HuH-7 (cell line): ENCODE measurements at places on chromosomes 2 and 18.

DNA sequence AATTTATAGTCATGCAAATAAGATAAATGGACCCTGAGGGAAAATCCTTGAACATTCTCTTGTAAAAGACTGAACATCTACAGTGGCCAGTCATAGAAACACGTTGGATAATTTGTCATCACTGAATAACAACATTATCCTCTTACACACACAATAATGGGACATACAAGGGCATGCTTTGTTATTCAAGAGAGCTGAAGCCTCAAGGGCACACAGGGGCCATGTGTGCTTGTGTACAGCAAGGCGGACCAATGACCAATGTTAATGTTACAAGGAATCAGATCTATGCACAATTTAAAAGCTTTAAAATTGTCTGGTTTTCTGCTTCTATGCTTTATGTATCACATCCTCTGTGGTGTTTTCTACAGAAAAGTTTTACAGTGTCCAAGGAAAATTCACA, 23.7 kb downstream of the COL6A3 start:
- no peak for DNase-seq

GRCh38 chr18:80088036-80088435, 21.0 kb upstream of the ADNP2 start:
- no peak for DNase-seq

DNA sequence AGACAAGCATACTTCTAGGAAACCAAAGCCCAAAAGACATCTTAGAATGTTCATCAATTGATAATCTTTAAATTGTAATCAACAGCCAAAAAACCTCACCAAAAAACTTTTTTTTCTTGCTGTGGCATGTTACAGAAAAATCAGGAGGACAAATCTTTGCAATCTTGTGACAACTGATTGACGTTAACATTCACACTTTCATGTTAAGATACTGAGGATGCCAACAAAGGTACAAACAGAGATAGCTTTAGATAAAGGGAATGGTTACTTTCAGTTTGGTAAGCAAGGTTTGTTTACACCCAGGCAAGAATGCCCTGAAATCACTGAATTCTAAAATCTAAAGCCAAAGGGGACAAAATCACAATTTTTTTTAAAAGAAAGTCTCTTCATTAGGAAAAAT, 92.4 kb downstream of the ZAP70 start:
- DNase-seq = no peak

GRCh38 chr2:168935810-168936581, 34.9 kb downstream of the G6PC2 start:
- DNase-seq = no peak

DNA sequence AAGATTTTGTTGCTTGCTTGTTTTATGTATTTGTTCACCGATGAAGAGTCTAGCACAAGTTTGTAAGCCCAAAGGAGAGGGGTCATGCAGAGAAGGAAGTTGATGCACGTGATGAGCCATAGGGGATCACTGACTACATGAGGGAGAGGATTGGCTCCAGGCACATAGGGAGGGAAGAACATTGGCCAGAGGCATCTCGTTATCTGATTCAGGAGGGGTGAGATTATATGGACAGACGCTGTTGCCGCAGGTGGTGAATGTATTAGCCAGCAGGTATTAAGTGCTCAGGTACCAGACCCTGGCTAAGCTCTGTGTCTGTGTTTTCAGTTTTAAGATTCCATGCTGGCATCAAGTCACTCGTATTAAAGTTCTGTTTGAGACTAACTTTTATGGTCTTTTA, 91.8 kb upstream of the CHST9 start:
- DNase-seq = no peak

DNA sequence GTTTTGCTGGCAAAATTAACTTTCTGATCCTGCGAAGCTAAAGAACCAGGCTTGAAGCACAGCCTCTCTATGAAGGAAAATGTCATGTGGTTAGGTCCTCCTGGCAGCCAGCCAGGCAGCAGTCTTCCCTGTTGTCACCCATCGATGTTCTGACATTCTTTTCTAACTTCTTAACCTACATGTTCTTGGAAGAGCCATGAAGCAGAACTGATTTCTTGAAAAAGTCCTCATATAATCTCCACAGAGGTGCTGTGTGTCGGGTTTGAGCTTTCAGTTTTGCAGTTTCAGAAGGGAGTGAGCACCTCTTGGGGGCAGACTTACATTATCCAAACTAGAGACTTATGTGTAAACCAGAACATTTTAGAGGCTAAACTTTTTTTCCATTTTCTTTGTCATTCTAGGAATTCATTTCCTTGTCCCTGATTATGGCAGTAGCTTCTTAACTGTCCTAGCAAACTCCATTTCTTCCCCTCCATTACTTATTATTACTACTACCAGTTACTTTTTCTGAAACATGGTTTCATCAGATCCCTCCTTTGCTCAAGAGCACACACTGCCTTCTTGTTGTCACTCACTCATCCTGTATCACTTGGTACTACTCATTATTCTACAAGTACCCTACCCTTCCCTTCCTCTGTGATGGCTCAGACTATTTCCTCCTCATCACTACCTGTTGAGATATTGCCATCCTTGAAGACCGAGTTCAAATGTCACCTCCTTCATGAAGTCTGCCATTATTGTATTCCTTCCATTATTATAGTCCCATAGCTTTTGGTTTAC, 31.1 kb downstream of the DOK1 start:
- no peak for DNase-seq

- no peak for DNase-seq
These were observed 21.6 kb downstream of the EPAS1 start for GRCh38 chr2:46318579-46319460.

DNA sequence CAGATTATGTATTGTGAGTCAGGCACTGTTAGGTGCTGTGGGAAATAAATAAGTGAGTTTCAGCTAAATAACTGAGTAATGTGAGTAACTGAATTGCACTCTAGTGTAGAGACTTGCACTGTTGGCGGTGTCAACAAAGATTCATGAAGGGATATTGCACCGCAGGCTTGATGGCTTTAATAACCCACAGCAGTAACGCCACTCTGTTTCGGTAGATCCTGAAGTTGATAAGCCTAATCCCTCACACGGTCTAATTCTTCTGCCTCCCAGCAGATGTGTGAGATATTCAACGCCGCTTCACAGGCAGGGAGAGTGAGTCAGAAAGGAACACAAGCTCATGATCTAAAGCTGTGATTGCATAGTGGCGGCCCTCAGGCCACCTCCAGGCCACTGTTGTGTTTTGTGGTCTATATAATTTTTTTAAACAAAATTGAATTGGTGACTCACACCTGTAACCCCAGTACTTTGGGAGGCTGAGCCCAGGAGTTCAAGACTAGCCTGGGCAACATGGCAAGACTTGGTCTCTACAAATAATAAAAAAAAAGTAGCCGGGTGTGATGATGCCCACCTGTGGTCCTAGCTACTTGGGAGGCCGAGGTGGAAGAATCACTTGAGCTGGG, 94.3 kb downstream of the LIPG start:
- no peak for DNase-seq

- DNase-seq = no peak
These were observed 33.2 kb downstream of the ANKRD29 start for GRCh38 chr18:23629444-23629946.

GRCh38 chr18:34222307-34223163, 2.2 kb downstream of the NOL4 start:
- no peak for DNase-seq

- DNase-seq = no peak
These were observed 82.4 kb downstream of the EXOC6B start for GRCh38 chr2:72743481-72743880.

GRCh38 chr2:222969491-222969890, 82.5 kb upstream of the KCNE4 start:
- no peak for DNase-seq

DNA sequence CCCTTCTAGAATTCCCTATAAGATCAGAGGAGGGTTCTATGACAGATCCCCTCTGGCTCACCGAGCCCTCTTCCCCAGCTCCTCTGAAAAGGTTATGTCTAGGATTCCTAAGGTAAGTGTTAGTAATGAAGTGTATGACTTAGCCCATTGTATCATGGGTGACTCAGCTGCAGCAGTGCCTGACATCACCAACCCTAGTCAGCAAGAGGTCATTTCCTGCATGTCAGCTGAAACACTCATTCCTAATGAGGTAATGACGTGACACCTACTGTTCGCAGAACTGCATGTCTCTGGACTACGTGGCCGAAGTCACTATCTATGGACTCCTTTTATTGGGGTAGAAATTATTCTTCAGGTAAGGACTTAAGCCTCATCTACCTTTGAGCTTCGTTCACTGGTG, 196.1 kb upstream of the MYT1L start:
- DNase-seq = no peak

DNA sequence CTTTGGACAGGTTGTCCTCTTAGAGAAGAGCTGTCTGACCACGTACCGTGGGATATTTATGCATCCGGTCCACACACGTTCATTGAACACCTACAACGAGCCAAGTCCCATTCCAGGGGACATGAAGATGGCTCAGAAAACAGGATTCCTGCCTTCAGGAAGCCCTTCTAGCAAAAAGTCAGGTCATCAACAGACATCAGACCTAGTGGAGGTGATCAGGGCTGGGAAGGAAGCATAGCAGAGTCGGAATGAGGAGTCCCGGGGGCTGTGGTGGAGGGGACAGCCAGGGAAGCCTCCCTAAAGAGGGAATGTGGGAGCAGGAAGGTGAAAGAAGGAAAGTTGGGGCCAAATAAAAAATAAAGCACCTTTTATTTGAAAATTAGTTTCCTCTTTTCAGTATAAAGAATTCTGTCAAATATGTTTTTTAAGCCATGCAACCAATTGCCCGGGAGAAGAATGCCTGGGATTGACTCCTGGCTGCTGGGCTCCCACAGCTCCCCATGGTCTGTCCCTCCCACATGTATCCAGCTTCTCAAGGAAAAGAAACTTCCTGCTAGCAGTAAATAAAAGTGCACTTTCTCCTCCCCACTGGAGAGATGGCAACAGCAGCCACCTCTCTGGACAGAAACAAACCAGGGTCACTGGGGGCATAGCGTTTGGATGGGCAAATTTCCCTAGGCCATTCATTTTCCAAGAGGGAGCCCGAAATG, 144.8 kb downstream of the SMAD7 start:
- no peak for DNase-seq

DNA sequence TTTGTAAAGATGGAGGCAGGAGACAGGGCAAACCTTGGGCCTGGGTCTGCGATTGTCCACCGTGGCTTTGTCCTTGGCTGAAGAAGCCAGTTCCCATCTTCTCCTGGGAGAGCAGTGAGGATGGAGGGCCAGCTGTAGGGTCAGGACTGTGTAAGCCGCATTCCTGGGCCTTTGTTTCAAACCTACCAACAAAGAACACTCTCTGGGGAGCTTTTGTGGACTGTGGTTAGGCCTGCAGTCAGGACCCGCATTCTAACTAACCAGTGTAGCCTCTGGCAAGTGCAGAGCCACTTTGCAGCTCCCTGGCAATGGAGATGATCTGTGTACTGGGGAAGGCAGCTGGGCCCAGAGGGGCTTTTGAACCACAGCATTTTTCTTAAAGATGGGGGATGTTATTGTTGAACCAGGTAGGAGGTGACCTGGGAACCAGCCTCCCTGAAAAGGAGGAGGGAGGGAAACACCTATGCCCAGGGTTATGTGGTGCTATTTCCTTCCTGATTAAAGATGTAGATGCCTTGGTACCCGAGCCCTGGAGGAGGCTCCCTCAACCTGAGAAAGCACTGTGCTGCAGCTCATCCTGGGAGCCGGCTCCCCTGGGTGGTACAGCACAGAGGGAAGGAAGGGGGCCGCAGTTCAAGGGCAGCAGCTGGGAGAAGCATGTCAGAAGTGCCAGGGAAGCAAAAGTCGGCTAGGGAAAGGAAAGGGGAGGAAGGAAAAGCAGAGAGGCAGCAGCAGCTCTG, 12.7 kb upstream of the SMAD4 start:
- DNase-seq = no peak

DNA sequence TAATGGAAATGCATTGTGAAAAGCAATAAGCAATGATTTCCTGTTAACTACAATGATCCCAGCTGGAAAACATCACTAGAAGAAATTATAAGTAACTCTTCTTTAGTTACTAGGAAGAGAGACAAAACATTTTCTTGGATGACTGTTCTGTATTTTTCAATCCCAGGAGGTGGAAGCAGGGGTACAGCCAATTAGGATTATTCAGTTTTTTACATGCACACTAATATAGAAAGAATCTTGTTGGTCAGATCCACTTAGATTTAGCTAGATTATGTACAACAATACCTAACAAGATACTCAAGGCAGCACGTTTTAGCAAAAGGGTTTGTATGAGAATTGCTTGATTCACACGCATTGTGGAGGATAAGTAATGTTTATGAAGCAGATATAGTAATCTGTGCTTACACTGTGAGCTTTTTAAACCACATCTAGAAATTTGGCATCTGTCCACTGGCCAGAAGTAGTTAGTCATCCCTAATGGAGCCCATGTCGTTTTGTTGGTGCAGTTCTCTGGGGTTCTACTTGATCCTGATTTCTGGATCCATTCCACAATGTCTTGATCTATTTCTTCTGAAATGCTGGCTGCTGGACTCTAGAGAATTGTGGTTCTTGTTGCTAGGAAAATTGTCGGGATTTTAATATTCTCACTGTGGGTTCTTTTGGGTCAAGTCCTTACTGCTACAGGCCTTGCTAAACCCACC, 199.7 kb downstream of the ADCYAP1 start:
- no peak for DNase-seq

- DNase-seq = no peak
These were observed 204.8 kb downstream of the TSN start for GRCh38 chr2:121960251-121960650.

DNA sequence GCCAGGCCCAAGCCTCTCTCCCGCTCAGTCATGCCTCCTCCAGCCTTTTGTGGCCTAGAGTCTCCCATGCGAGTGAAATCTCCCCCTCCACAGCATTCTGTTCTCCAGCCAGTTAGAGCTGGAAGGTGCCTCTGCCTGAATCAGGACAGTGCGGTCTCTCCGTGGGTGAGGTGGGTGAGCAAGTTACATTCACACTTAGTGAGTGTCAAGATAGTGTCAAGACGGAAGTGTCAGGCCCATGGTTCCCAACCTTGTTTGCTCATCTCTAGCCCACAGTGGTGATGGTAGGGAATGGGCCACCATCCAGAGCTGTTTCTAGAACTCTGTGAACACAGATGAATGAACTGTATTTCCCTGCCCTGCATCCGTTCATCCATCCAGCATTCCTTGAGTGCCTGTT, 59.5 kb downstream of the LPIN1 start:
- no peak for DNase-seq

- no peak for DNase-seq
These were observed 9.3 kb downstream of the TGOLN2 start for GRCh38 chr2:85318222-85319074.
